ENCODE measurements at places on chromosomes 6 and 20.

DNA sequence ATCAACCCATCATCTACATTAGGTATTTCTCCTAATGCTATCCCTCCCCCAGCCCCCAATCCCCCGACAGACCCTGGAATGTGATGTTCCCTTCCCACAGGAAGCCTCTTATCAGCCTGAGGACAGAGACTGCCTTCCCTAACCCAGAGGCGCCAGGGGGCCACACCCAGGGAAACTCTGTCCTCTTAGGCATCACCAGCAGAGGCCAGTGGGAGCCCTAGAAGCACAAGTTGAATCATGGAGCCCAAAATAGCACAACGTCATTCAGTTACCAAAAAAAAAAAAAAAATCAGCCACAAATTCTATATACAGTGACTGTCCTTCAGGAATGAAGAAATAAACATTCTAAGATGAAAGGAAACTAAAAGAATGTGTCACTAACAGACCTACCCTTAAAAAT, 625.7 kb downstream of the TFAP2A start:
- DNase-seq, result no peak

GRCh38 chr6:91094341-91094740, 507.5 kb upstream of the MAP3K7 start:
- no peak for DNase-seq

- no peak for DNase-seq
Measured at GRCh38 chr20:38214256-38215193, 46.0 kb downstream of the KIAA1755 start.

DNA sequence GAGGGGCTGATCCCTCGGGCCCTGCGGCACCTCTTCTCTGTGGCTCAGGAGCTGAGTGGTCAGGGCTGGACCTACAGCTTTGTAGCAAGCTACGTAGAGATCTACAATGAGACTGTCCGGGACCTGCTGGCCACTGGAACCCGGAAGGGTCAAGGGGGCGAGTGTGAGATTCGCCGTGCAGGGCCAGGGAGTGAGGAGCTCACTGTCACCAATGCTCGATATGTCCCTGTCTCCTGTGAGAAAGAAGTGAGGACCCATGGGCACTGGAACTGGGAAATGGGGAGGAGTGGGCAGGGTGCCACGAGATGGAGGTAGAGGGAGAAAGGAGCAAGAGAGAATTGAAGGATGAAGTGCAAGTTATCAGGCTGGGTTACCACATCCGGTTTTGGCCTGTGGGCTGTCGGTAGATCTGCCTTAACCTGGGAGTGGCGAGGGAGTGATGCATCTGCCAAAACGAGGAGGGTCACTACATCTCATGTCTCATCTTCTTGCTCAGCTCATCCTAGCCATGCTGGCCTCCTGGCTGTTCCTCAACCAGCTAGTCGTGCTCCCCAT, 5.4 kb upstream of the PHF1 start:
- no peak for DNase-seq

DNA sequence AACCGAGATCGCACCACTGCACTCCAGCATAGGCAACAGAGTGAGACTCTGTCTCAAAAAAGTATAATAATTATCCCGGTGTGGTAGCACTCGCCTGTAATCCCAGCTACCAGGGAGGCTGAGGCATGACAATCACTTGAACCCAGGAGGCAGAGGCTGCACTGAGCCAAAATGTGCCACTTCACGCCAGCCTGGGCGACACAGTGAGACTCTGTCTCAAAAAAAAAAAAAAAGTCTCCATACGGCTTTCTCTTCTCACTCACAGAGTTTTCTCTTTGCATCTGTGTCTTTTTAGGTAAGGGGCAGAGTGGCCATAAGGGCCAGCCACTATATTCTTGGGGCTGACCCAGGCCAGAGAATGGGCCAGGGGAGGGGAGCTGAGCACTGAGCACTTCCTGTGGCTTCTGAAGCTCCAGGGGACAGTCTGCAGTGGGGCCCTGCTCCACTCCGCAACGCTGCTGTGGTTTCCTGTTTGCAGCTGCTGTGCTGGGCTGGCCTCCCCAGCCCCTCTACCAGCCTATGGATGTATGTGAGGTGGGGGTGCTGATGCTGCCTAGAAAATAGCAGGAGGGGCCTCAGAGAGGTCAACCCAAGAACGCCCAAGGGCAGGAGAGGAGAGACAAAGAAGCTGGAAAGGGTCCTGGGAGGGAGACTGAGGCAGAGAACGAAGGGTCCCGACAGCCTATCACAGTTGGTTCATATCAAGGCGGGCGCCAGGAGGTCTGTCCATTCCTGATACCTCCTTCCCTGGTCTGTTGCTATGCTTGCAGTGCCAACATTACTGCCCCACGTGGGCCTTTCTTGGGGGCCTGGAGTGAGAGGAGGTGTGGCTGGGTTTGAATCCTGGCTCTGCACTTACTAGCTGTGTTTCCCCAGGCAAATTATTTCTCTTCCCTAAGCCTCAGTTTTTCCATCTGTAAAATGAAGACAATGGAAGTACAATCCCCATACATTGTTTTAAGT, 16.0 kb downstream of the SLA2 start:
- no peak for DNase-seq

GRCh38 chr6:29887819-29888776, 54.2 kb upstream of the HLA-A start:
- DNase-seq, result peak; percentile 83

DNA sequence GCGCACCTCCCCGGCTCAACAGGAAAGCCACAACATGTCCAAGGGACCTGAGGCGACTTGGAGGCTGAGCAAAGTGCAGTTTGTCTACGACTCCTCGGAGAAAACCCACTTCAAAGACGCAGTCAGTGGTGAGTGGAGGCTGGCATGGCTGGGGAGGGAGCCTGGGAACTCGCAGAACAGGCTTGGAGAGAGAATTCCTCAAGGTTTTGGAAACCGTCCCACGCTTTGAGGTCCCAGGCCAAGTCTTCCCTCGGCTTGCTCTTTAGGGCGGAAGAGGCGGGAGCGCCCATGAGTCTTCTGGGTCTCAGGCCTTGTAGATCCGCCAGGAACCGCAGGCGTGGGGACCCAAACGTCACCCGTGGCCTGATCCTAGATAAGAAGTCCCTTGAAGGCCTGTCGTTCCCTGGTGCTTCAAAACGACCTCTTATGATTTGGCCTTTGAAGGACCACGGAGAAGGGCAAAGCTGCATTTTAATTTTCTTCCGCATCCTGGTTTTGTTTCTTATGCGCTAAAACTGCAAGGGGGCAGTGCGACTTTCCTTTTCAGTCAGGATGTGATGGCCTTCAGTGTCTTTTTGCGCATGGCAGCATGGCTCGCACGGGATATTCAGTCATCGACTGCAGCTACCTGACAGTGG, 2.0 kb downstream of the LAMP5 start:
- DNase-seq, result no peak

DNA sequence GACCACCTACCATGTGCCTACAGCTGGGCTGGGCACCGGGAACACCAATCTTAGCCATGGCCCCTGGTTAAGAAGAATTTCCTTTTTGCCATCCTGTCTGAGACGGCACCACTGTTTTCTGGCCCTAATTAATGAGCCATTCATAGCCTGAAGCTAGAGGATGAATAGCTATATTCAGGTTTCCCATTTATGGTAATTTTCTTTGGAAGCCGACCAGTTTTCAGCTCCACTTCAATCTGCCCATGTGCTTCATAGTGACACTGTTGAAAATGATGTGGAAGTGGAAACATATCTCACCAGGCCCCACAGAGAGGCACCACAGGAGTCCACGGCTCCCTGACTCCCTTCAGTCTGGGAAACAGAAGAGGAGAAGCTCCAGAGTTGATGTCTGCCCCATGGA, 22.6 kb upstream of the ULBP3 start:
- no peak for DNase-seq

- no peak for DNase-seq
Measured at GRCh38 chr20:40683221-40683893, 5.7 kb downstream of the MAFB start.

GRCh38 chr6:135871878-135872277, 20.4 kb downstream of the PDE7B start:
- no peak for DNase-seq

- no peak for DNase-seq
Measured at GRCh38 chr6:41159415-41160082, 3.4 kb downstream of the TREM2 start.

DNA sequence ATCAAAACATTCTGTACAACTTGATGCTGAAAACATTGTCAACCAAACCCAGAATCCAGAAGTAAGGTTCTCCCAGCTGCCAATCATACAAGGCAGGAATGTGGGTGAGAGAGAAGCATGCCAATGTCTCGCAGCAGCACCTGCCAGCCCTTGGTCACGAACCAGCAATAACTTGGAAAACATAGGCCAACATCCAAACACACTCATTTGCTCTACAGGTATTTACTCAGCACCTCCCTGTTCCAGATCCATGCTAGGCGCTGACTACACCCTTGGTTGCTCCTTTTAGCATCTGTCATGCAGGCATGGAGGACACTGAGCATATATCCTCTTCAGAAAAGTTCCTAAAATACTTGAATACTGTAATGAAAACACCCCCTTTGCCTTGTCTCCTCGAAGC, 63.6 kb downstream of the FAXC start:
- DNase-seq, result no peak

DNA sequence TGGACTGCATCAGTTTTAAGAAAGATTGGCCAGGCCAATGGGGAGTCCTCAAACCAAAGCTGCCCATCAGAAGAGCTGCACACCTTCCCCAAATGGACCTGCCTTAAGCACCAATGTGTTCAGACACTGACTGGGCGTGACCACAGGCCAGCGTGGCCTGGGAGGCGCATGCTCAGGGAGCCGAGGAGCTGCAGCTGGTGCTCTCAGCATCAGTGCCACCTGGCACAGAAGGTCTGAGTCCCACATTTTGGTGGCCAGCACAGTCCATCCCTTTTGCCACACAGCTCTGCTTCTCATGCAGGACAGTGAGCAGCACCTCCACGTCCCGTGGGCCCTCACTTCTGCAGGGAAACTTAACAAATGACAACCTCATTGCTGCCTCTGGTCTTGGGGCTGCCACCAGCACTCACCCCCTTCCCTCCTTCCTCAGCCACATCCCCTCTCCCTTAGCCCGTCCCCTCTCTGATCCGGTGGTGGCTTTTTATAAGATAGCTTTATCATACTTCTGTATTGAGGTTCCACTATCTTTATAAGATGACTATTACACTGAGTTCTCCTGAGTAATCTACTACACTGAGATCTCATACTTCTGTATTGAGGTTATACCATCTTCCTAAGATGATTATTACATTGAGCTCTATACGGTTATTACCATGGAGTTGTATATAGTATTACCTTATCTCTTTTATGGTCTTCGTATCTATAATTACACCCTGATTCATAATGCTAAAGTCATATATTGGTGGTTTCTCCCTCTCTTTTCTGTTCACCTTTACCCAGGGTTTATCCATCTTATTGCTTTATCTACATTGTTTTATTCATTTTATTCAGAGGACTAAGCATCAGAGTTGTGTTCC, 109.1 kb downstream of the TOX2 start:
- no peak for DNase-seq

- DNase-seq, result no peak
Measured at GRCh38 chr6:131918650-131919355, 32.4 kb downstream of the CCN2 start.

- DNase-seq, result no peak
Measured at GRCh38 chr6:167683028-167683862, 143.5 kb upstream of the AFDN start.

DNA sequence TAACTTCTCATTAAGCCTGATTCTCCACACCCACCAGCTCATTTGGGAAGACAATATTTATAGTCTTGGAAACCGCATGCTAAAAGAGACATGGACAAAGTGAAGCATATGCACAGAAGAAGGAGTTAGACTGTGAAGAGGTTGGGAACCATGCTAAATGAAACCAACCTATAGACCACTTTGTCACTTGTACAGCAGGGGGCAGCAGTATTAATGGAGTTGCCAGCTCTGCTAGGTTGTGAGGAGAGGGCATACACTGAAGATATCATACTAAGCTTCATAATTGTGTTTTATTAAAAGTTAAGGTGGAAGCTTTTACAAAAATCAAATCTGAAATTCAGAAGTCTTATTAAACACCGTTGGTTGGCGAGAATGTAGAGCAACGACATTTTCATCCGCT, 38.3 kb upstream of the HMGCLL1 start:
- DNase-seq, result no peak

GRCh38 chr6:3534599-3534998, 77.7 kb upstream of the SLC22A23 start:
- DNase-seq, result no peak

- DNase-seq, result no peak
Measured at GRCh38 chr6:138031417-138031816, 75.8 kb downstream of the PERP start.

DNA sequence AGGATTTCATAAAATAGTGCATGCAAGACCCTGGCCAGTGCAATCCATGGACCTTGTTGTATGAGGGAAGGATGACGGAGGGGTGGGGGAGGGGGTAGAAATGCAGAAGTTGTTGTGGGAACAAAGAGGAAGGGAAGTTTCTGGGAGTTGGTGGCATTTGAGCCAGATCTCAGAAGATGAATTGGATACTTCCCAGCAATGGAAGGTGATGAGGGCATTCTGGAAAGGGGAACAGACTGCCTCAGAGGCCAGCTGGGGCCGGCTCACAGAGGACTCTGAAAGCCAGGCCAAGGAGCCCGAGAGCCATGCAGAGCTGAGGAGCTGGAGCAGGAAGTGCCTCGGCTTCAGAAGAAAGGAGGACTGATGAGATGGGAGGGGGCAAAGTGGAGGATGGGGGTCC, 2.7 kb downstream of the TMEM74B start:
- DNase-seq, result no peak

DNA sequence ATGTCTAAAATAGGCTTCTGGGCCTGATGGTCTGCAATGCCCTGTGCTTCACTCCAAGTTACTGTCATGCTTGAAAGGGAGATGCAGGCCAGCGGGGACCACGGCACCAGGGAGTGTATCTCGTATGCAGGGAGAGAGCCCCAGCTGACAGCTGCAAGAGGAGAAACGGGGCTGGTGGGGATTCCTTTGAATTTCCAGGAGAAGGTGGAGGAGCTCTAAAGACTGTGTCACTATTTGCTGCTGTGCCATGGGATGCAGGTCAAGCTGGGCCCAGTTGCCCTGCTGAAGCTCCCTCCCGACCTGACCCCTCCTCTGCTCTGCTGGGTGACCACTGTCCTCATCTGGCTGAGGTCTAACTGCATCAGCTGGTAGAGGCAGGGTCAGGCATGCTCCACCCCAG, 989 bp downstream of the CST1 start:
- DNase-seq, result no peak

GRCh38 chr6:43970068-43970912, 157.0 kb downstream of the MRPL14 start:
- no peak for DNase-seq

GRCh38 chr6:73766040-73766439, 70.0 kb downstream of the CD109 start:
- no peak for DNase-seq
